ENCODE measurements at places on chromosomes 11 and 22. TPM values are rescaled to one million over a fixed set of nuclear protein-coding genes. Genes with fewer than 3 reads are reported as not detected.

KRTAP5-3 gene
- total RNA-seq = not detected

MMP12 gene
- not detected for total RNA-seq

SCN3B gene
- under 0.01 TPM for total RNA-seq

FAM111B gene
- total RNA-seq = 2.2 TPM

TTLL12 gene
- total RNA-seq = 37.7 TPM

MPEG1 gene
- total RNA-seq = not detected

DGCR6 gene
- 5.5 TPM for total RNA-seq

RTN4RL2 gene
- not detected for total RNA-seq

CRYBB2 gene
- total RNA-seq = 0.22 TPM

TMPRSS13 gene
- total RNA-seq = 1.3 TPM

APOL6 gene
- 6.0 TPM for total RNA-seq

MMP1 gene
- total RNA-seq = 0.43 TPM

KCNQ1 gene
- total RNA-seq = not detected

CNGA4 gene
- total RNA-seq = not detected

SLN gene
- not detected for total RNA-seq

DDIAS gene
- total RNA-seq = 2.0 TPM

UCP3 gene
- total RNA-seq = 0.33 TPM

PKP3 gene
- 687 TPM for total RNA-seq

C11orf86 gene
- total RNA-seq = not detected

ROBO3 gene
- 22.7 TPM for total RNA-seq
